ENCODE measurements at places on chromosomes 12 and 14. TPM values are rescaled to one million over a fixed set of nuclear protein-coding genes. Genes with fewer than 3 reads are reported as not detected.

DNA sequence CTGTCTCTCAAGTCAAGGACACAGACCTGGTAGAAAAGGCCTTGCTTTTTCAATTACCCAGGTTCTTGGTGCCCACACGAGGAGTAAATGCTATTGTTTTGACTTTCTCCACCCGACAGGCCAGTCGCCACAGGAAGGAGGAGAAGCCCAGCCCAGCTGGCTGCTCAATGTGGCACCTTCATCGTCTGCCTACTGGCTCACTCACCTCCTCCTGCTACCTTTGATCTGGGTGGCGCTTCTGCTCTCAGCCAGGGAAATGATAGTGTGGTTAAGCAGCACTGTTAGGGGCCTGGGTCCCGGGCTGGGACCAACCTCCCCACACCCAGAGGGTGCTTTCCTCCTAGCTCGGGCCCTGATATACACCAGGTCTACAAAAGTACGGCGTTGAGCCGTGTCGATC lies 75.0 kb upstream of the FZD10 start:
- DNase-seq, result no peak

GRCh38 chr12:46811185-46811584 lies 14.6 kb downstream of the SLC38A4 start:
- DNase-seq, result no peak

- no peak for DNase-seq
These were observed 2.3 kb upstream of the ZNF705A start for GRCh38 chr12:8154526-8154925.

DNA sequence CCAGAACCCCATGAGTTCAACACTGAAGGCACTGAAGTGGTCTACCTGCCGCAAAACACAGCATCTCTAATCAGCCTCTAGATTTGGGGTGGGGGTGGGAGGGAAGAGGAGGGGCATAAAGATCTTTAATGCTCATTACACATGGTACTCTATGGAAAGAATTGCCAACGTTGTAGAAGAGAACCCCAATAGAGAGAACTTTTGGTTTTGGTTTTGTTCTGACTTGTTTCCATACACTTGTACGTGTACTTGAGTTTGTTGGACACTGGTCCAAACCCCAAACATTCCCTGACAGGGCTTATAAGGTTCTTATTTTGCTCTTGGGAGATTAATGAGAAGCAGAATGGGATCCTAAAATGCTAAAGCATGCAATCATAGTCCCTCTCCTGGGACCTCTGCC lies 31.0 kb downstream of the GNPTAB start:
- DNase-seq, result no peak

DNA sequence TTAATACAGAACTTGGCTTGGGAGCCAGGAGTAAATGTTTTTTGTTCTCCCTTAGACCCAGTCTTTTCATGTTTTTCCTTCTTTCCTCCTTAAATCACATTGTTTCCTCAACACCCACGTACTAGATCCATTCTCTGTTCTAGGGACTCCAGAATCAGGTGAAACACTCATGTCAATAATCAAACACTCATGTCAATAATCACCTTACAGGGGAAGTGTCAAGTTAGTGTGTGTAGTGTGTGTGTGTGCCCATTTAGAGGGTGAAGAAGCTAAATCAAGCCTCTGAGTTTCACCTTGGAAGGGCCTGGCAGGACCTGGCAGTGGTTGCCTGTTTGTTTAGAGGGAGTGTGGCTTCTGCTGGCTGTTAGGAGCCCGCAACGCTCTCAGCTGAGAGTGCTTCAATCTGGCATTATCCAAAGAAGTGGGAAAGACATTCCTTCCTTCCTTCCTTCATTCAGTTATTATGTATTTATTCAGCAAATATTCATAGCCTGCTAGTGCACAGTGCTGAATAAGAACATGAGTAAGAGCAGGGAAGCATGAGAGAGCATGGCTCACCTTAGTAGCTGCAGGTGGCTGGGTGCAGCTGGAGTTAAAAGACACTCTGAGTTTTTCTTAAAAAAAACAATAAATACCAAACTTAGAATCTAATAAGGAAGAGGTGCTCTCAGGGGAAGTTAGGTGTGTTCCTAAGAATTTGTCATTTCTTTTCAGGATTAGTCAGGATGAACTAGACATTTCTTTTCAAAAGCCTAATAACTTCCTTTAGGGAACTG lies 17.6 kb upstream of the EID3 start:
- DNase-seq, result no peak

GRCh38 chr14:56170028-56170427 lies 51.8 kb downstream of the PELI2 start:
- no peak for DNase-seq

GRCh38 chr12:89949457-89950195 lies 241.0 kb upstream of the ATP2B1 start:
- DNase-seq, result no peak

GRCh38 chr12:130116791-130117190 lies 45.5 kb upstream of the FZD10 start:
- no peak for DNase-seq

- no peak for DNase-seq
These were observed 7.6 kb downstream of the TECPR2 start for GRCh38 chr14:102370305-102370809.

DNA sequence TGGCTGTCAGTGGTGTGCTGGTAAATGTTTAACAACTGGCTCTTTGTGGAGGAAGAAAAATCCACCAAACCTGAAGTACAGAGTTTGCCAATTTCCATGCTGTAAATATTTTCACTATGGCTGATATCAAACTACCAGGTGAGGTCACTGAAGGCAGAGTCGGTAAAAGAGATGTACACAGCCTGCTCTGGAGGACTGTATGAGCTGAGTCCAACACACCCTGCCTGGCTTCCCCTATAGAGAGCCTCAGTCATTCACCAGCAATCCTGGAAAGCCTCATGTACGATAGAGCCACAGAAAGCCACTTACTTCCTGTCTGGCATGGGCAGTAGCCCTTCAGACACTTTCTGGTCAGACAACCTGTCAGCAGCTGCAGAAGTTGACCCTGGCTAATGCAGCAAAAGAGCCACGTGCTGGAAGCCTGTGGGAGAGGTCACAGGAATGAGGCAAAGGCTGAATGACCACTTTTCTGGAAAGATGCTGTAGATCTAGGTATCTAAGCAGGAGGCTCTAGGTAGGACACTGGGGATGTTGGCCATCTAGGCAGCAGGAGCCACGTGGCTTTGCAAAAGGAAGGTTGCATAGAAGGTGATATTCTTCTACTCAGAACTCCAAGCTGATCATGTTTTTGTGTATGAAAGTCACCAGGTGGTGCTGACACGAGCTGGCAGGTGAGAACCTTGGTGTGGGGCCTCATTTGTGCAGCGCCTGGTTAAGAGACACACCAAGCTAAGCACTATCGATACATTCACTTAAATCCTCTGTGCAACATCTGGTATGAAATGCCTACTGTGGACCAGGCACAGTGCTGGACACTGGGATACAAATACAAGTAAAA lies 553.9 kb downstream of the VRK1 start:
- DNase-seq, result no peak

DNA sequence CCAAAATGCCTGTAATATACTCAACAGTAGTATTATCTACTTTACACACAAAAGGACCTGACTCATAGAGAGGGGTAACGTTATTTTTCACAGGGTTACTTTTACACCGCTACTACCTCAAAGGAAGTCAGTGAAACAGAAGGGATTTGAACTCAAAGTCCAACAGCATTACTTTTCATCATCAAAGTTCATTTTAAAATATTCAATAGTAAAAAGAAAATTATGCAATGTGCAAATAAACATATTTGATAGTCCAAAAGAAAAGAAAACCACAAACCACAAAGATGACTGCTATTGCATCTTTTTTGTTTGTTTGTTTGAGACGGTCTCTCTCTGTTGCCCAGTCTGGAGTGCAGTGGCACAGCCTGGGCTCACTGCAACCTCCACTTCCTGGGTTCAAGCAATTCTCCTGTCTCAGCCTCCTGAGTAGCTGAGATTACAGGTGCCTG lies 15.5 kb downstream of the KIF21A start:
- DNase-seq, result no peak

DNA sequence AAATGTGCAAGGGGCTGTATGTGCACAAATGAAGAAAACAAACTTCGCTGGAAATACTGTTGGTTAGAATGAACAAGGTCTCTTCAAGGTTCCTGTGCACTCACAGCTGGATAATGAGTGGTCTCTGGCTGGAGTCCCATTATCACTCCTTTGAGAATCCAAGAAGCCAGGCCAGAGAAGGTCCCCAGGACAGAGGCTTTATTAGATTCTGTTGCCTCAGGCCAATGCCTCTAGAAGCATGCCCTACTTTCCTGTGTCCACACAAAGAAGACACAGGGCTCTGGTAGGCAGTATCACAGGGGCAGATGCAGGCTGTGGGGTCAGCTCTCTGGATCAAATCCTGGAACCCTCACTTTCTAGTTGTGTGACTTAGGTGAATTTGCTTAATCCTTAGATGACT lies 384.7 kb downstream of the GRIN2B start:
- DNase-seq, result no peak

- DNase-seq, result peak; percentile 78
These were observed 60.3 kb downstream of the NUAK1 start for GRCh38 chr12:106078358-106079010.

KRT75 gene
- not detected for total RNA-seq

KCNMB4 gene
- total RNA-seq, result 0.59 TPM

PKP2 gene
- total RNA-seq, result 4.4 TPM

KCNH5 gene
- not detected for total RNA-seq

HOXC11 gene
- not detected for total RNA-seq

LYSET gene
- total RNA-seq, result 25.1 TPM

Data from psoas muscle (tissue), 8 donors.